Stimulated activated naive CD8-positive, alpha-beta T cell treated with anti-CD3 and anti-CD28 coated beads, Interleukin-15, Interleukin-2, amounts not matched to agents 100 U/mL and 50 U/mL, for 24 hours (primary cell): ENCODE measurements at places on chromosomes 1 and 21.

- no peak for DNase-seq
Observed at GRCh38 chr21:45894450-45894825, 87.1 kb upstream of the COL6A1 start.

- no peak for DNase-seq
Observed at GRCh38 chr1:240423246-240423924, 188.6 kb downstream of the GREM2 start.

DNA sequence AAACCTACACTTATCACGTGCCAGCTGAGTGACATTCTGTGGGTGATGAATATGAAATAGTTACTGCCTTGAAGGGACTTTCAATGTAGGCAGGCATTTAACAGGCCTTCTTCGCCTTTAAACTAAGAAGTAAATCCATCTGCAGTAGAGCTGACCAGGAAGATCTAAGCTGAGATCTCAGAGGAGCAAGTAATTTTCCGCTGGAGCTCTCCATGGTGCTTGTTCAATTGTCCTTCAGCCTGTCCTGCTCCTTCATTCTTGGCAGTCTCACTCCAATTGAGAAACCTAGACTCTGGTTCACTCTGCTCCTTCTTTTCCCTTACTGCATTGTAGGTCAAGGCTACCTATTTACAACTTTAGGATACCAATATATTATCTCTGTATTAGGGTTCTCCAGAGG, 183.5 kb downstream of the HMCN1 start:
- DNase-seq, result no peak

GRCh38 chr1:222339376-222339947, 208.4 kb downstream of the HHIPL2 start:
- no peak for DNase-seq

DNA sequence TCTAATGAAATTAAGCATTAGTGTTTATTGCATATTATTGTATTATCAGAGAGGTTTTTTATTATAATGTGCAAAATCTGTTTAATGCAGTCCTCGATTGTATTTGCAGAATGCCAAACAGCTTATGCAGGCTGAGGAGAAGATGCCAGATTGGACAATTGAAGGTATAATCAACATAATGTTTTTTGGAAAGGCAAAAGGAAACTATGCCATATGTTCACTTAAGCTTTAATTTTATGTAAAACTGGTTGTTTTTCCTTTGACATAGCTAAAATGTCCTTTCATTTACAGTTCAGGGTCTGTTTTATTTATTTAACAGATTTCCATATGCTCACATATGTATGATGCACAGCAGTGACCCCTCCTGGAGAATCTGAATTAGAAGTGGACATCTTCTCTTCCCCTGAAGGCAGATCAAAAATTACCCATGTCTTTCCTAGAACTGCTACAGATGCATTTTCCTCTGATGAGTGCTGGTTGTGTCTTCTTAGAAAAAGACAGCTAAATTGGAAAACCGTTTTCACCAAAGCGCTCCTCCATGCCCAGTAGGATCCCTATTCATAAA, 143.5 kb upstream of the USH2A start:
- DNase-seq, result no peak

GRCh38 chr1:160548960-160549664, 26.1 kb upstream of the SLAMF6 start:
- no peak for DNase-seq

- no peak for DNase-seq
Observed at GRCh38 chr21:21084179-21084578, 86.0 kb downstream of the NCAM2 start.

DNA sequence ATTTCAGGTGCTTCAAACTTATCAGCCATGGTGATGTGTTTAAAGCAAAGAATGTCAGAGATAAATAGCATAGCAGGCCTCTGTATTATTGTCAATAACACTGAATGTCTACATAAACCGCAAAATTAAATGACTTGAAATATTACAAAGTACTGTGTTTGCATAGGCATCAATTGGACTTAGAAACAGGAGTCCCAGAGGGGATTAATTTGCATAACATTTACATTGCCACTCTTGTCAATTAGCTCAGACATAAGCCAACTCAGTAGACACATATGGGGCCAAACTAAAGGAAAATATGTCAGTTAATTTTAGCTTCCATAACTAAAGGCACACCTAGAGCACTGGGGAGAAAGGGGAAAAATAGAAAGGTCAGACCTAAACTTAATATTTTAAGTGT, 814.5 kb upstream of the NEGR1 start:
- no peak for DNase-seq

- no peak for DNase-seq
Observed at GRCh38 chr1:27491748-27492700, 2.1 kb upstream of the WASF2 start.

DNA sequence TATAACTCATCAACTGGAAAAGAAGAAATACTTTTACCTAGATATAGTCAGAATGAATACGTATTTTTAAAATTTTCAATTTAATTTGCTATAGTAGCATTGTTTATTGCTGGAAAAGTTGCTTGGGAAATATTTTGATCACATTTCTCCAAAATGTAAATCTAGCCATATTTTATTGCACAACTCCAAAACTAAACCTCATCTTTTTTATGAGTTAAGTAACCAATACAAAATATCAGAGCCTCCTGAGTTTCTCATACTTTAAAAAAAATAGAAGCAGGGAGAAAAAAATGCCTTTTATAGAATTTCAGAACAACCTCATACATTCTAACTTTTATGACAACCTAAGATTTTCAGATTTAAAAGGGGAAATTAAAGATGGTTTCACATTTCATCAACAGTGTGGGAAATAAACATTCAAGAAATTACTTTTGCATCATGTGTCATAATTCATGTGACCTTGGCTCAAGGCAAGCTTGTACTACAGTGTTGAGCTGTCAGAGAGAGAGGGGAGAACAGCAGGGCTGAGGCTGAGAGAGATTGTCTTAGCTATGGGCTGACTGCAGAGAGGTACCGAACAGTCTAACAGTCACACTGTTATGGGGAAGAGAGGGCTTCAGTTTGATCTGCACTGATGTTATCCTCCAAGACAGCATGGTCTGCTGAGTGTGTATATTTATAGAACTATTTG, 519.0 kb downstream of the LTN1 start:
- DNase-seq, result no peak

DNA sequence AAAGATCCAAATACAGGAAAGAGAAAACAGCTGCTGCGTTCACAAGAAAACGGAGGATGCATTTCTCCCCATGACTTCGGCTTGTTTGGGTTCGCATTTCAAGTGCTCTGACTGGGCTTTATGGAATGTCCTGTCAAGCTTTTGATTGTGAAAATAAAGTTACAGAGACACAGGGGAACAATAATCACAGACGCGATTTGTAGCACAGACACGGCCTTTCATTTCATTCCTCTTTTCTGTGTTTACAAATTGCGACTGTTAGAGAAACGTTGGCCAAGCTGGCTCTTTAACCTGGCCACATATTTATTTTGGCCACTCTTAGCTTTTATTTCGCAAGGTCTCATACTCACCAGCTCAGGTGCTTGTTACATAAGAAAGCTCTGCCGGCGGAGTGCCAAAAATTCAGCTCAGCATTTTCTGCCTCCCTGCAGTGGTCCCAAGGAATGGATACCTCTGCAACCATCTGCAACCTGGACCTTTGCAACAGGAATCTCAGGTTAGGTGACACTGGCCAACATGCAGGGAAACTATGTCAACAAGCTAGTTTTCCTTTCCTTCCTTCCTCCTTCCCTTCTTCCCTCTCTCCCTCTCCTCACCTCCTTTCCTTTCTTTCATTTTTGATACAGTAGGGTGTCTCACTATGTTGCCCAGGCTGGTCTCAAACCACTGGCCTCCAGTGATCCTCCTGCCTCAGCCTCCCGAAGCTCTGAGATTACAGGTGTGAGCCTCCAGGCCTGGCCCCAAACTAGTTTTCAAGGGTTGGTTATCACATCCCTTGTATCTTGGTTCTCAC, 58.2 kb upstream of the SLC45A1 start:
- DNase-seq, result no peak

- no peak for DNase-seq
Observed at GRCh38 chr1:106907795-106908194, 148.7 kb upstream of the PRMT6 start.

DNA sequence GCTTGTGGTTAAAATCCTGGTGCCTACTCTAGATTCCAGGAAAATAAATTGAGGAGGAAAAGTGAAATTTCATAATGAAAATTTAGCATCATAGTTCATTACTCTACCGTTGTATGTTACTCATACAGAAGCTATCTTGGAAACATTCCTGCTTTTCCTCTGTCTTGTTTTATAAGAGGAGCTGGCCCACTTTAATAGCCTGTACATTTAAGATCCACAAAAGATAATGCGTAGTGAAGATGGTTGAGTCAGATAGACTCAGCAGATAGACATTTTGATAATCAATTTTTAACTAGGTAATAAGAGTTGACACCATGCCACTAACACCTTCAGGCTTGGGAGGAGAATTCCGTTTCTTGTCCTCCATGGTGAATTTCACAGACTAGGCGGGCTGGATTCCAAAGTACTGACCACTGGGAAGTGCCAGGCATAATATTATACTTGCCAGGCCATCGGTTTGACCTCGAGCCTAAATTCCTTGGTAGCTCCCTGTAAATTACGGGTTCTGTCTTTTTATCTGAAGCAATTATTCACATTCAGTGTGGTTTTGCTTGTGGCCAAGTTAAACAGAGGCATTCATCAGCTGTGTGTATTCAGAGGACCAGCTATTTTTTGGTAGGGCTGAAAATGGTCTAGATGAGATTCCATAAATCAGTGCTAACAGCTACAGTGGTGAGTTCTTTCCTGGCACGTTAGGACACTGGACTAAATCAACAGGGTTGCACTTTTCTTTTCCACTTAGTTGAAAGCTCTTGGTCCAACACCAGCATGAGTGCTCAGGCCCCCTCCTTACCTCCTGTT, 111.9 kb upstream of the KAZN start:
- DNase-seq, result no peak

DNA sequence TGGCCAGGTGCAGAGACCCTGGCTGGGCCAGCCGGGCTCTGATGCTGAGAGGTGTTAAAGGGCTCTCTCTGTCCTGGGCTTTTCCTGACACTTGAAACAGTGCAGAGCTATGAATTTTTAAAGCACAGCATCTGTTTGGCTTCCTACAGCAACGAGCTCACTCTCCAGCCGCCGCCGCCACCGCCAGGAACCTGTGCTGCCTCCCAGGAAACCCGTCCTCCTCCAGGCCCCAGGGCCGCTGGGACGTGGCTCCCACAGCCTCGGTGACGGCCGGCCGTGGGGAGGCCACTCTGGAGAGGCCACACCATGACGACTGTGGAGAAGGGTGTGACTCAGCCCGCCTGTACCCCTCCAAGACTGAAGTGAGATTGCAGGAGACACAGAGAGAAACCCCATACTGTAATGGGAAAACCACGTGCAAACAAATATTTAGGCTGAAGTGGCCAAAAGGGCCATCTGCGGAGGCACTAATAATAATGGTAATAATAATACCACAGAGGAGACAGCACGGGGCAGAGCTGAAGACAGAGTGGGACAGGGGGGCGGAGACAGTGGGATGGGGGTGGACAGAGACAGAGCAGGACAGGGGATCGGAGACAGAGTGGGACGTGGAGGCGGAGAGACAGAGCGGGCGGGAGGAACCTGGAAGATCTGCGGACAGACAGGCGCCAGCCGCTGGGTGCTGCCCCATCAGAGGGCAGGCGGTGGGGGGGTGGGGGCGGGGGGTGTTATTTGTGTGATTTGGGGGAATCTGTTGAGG, 139.2 kb downstream of the CASZ1 start:
- DNase-seq, result no peak

GRCh38 chr1:56787330-56787729, 31.9 kb downstream of the FYB2 start:
- no peak for DNase-seq

GRCh38 chr1:203275656-203276272, 29.6 kb upstream of the BTG2 start:
- no peak for DNase-seq

- DNase-seq, result no peak
Observed at GRCh38 chr21:37940691-37941090, 24.4 kb upstream of the KCNJ6 start.

- DNase-seq, result no peak
Observed at GRCh38 chr1:36771240-36771639, 263.1 kb downstream of the GRIK3 start.

DNA sequence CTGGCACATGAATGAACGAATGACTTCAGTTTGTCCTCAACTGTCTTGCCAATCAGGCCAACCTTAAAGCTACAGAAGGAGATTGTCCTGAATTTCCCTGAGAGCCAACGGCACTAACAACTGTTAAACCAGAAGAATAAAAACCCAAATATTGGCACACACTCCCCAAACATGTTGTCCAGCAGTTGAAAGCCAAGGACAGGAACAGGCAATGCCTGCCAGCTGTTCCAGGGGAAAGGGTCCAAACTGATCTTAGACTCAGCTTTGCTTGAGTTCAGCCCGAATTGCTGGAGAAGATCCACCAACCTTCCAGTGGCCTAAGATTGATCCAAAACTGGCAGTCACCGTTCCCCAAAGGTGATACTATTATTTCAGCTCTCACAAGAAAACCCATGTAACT, 22.4 kb upstream of the AHCTF1 start:
- DNase-seq, result no peak

GRCh38 chr1:20136249-20136648, 2.9 kb upstream of the PLA2G2F start:
- no peak for DNase-seq

DNA sequence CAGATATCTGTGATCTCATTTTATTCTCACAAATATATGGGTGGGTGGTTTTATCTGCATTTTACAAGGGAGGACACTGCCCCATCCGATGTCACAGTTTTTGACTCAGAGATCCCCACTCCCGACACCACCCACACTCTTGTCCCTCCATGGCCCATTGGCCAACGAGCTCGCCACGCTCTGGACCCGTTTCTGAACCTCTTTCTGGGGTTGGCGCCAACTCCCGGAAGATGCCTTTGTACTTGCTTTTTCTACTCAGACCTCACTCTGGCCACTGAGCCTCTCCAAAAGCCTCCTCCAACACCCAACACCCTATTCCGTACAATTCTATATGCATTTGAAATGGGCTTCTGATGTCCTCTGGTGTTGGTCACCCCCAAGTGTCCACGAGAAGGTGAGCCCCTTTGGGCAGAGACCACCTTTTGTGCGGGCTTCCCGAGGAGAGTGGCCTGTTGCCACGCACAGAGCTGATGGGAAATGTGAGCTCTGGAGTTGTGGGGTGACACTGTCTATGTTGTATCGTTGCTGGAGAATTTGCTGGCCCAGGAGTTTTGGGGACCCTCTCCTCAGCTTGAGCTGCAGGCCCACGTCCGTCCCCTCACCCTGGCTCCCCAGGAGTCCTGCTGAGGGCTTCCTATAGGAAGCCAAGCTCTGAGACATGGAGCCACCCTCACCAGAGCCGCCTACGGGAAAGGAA, 366.9 kb upstream of the VAMP3 start:
- no peak for DNase-seq

DNA sequence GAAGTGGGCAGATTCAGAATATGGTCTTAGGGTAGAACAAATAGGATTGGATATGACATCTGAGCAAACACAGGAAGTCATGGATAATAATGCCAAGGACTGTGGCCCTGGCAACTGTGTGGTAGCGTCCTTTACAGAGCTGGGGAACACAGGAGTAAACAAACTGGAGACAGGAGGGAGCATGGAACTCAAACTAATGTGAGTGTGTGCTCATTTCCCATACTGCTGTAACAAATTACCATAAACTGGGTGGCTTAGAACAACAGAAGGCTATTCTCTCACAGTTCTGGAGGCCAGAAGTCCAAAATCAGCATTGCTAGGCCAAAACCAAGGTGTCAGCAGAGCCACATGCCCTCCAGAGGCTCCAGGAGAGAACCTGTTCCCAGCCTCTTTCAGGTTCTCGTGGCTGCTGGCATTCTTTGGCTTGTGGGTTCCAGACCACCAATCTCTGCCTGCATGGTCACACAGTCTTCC, 106.4 kb downstream of the TGFBR3 start:
- no peak for DNase-seq
